ENCODE measurements at places on chromosomes 12 and 14.

GRCh38 chr12:44377443-44378187 lies 498.5 kb downstream of the NELL2 start:
- DNase-seq: no peak

DNA sequence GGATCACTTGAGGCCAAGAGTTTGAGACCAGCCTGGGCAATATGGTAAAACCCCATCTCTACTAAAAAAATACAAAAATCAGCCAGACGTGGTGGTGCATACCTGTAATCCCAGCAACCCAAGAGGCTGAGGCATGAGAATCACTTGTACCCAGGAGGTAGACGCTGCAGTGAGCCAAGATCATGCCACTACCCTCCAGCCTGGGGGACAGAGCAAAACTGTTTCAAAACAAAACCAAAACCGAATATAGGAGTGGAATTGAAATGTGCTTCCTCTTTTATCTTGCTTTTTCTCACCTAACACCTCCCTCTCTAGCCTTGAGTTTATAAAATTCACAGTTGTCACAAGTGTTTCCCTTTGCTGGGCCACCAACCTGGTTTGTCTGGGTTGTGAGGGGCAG lies 181.9 kb downstream of the PAH start:
- DNase-seq: no peak

GRCh38 chr14:35326375-35326774 lies 34.2 kb downstream of the PSMA6 start:
- no peak for DNase-seq

DNA sequence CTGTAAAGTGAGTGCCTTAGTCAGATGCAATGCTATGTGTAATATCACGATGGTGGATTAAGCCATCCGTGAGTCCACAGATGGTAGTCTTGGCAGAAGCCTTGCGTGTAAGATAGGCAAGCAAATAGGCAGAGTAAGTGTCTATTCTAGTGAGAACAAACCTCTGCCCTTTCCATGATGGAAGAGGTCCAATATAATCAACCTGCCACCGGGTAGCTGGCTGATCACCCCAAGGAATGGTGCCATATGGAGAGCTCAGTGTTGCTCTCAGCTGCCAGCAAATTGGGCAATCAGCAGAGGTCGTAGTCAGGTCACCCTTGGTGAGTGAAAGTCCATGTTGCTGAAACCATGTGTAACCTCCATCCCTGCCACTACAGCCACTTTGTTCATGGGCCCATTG lies 371.2 kb upstream of the LRFN5 start:
- DNase-seq: no peak

DNA sequence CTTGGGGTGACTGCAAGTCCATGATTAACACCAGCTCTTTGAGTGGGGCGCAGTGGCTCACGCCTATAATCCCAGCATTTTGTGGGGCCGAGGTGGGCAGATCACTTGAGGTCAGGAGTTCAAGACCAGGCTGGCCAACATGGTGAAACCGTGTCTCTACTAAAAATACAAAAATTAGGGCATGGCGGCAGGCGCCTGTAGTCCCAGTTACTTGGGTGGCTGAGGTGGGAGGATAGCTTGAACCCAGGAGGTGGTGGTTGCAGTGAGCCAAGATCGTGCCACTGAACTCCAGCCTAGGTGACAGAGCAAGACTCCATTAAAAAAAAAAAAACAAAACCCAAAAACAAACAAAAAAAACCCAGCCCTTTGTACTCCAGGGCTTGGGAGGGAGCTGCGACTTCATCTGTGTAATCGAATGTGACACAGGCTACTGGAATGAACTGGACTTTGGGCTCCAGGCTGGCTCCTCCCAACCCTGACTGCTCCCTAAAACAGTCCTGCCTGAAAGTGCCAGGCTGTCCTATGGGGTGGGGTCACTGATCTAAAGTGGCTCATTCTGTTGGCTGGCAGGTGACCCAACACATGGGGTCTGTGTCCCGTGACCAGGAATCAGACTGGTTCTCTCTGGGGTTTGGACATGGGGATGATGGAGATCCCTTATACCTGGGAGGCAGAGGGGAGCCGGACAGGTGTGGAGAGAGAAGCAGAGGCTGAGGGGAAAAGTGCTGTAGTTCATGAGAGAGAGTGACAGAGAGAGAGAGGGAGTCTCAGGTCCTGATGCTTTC lies 9.3 kb upstream of the C12orf43 start:
- no peak for DNase-seq

GRCh38 chr12:43676183-43676813 lies 82.3 kb downstream of the PUS7L start:
- DNase-seq: no peak

- peak; percentile 64 for DNase-seq
These were observed 524.4 kb downstream of the MED13L start for GRCh38 chr12:115752913-115753726.

GRCh38 chr14:75837151-75837787 lies 144.5 kb downstream of the TGFB3 start:
- DNase-seq: no peak

DNA sequence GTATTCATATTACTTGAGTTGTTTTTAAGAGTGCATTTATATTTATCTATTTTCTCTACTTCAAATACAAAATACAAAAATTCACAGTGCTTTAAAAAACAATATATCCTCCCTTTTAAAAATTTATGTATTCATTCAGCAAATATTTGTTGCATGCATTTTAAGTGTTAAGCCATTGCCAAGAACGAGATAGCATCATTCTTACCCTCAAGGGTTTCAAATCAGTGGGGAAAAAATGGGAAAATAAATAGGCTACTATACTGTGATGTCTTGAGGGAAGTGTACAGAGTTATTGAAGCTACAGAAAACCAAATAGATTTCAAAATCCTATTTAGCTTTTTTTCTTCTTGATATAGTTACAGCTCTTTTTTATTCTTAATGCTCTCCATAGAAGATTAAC lies 23.2 kb downstream of the MRPS35 start:
- no peak for DNase-seq
